ENCODE measurements at places on chromosomes 16 and 17.

DNA sequence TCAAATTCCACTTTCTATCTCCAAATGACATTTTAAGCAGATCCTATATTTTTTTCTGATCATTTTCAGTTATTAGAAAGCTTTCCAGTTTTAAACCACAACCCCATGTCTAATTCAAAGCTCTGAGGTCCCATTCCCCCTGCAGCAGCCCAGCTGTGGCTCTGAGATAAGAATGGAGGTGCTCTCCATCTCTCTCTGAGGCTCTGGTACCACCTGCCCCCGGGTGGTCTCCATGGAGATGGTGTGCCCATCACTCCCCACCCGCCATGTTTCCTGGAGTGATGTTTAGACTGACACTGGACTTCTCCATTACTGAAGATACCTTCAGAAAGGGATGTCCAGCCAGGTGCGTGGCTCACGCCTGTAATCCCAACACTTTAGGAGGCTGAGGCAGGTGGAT, 68.1 kb upstream of the SEC14L1 start:
- no peak for DNase-seq

GRCh38 chr17:78806451-78806850, 24.4 kb upstream of the CYTH1 start:
- DNase-seq = peak; percentile 64

- no peak for DNase-seq
Observed at GRCh38 chr17:9668517-9668916, 23.2 kb downstream of the USP43 start.

DNA sequence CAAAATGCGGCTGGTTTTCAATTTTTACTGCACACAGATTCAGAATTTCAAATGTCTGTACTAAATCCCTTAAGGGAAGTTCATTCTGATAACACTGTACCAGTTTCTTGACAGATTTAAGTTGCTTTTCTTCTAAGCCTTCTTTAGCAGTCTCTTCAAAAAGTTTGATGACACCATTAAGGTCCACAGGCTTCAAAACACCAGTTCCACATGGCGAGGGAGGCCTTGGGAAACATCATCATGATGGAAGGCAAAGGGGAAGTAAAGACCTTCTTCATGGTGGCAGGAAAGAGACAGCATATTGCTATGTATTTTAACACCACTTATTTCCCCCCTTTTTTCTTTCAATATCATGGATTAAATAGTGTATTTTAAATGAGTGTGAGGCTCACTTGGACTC, 24.5 kb downstream of the NLRC5 start:
- DNase-seq = no peak

DNA sequence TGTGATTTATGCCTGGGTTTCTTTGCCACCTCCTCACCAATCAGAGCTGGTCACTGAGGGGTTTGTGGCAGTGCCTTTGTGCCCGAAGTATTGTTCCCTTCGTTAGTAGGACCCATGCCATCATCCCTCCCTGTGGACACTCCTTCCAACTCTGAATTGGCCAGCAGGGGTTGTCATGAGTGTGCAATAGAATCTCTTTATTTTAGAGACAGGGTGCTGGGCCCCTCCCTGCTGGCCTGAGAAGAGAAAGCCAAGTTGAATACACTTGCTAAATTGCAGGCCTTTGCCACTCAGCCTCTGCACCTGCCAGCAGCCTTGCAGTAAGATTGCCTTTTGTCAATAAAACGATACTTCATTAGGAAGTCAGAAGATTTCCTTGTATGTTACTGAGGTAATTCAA, 40.7 kb upstream of the SLC12A3 start:
- no peak for DNase-seq

- no peak for DNase-seq
Observed at GRCh38 chr17:33933576-33933975, 321.5 kb upstream of the CCL2 start.

DNA sequence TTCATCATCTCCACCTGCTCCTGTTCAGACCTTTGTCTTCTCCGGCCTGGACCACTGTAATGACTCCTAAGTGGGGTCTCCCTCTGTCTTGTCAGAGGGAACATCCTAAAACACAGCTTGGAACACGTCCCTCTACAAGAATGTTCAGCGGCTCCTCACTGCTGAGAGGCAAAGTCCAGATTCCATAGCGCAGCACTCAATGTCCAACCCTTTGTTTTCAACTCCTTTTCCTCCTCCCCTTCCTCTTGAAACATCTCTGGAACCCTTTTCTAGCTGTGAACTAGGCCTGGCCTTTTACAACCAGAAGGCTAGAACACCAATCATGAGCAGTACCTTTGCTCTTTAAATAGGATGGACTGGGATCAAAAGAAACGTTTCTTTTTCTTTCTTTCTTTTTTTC, 914 bp downstream of the C17orf50 start:
- DNase-seq = no peak

DNA sequence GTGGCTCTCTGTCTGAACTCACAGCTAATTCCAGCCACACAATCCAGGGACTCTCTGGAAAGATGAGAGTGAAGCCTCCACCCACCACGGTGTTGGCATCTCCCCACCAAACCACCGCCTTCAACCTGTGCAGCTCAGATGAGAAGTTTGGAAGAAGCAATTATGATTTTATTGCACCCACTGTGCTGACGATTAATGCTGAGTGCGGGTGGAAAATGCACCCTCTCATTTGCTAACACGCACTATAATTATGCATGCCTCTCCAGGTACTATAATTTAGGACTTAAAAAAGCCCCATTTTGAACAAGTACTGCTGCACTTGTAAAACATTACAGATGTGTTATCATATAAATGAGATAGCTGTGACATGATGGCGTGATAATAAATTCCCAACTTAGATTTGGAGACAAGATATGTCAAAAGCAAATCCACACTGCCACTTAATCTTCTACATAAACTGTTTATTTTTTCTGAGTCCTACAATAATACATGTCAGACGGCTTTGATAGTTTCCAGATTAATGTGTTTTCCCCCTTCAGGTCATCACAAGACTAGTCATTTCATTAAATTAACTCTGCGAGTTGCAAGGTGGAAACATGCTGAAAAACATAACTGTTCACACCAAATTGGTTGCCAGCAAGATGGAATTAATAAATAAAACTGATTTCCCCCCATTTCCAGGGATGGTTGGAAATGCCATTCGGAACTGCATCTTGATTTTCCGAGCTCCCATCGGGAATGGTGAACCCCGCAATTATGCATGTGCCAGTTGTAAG, 466.5 kb upstream of the MAF start:
- DNase-seq = no peak

- no peak for DNase-seq
Observed at GRCh38 chr17:6506679-6507231, 49.6 kb downstream of the PITPNM3 start.

GRCh38 chr17:48726916-48727286, 1.6 kb downstream of the HOXB13 start:
- DNase-seq = no peak

DNA sequence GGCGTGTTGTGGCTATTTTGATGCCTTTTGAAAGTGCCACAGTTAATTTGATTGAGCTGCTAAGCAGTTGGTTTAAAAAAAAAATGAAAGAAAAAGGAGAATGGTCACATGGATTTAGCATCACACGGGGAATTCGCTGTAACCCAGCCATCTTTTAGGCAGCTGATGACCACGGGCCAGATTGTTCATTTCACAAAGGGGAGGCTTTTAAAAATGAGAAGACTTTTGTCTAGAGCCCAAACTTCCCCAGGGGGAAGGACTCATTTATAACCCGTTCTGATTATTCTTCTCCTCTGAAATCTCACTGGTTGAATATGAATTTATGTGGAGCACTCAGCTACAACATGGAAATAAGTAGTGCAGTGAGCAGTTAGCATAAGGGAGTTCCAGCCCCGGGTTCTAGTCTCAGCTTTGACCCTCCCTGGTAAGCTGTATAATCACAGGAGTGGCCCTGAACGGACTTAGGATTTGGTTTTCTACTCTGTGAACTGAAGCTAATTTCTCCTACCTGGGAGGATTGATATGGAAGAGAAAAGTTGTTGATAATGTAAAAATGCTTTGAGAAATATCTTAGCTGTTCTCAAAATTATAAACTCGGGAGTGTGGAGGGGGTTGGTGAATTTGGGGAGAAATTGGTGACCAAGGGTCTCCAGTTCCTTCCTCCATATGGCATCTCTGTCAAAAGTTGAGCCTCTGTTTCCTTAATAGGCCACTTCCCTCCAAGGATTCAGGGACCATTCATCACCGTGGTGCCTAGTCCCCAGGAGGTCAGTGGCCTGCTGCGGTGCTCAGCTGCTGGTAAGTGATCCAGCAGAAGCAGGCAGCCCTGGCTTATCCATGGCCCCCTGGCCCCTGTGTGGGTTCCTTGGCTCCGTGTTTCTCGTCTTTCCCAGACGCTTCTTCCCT, 76.4 kb upstream of the TBX2 start:
- no peak for DNase-seq

DNA sequence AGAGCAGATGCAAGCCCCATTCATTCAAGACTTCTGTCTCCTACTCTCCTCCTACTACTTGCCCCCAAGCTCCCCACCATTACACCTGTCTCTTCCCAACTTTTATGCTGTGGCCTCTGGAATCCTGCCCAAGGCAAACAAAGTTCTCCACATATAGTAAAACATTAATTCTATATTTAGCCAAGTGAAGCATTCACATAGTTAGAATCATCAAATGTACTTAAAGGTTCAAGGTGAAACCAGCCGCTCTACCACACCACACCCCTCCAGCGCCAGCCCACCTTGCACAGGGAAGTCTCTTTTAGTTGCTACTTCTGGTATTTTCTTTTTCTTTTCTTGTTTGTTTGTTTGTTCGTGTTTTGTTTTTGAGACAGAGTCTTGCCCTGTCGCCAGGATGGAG, 25.4 kb upstream of the GUCY2D start:
- DNase-seq = no peak

GRCh38 chr17:74272731-74273201, 1.3 kb upstream of the DNAI2 start:
- no peak for DNase-seq

- DNase-seq = no peak
Observed at GRCh38 chr17:74016461-74016860, 187.0 kb upstream of the RPL38 start.

DNA sequence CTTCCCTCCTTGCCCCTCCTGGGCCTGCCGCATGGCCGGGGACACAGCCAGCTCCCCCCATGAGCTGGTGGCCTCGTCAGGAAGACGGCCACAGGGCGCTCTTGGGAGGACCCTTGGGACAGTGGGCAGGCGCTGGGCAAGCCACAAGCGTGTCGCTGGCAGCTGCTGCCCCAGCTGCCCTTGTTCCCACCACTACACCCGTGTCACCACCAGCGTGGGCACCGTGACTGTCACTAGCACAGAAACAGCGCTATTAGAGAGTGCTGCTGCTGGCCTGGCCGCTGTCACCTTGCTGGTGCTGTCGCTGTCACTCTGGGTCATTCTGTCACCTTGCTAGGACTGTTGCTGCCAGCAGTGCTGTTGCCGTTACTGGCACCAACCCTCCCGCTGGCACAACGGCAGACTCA, 47.2 kb downstream of the ZFPM1 start:
- no peak for DNase-seq

DNA sequence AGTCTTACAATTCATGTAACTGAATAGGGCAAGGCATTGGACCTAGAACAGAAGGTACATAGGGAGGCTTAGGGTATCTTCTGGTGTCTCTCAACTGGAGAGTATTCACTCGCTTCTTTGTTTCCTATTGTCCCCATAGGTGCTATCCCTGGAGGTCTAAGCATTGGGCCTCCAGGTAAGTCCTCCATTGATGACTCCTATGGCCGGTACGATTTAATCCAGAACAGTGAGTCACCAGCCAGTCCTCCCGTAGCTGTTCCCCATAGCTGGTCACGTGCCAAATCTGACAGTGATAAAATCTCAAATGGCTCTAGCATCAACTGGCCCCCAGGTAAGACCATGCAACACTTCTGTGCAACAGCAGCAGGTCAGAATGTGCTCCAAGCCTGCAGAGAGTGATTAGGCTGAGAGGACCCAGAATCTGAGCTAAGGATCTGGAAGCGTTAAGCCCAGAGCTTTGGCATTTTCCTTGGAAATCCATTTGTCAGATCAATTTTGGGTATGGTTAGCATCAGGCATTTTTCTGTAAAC, 35.7 kb downstream of the TMC6 start:
- DNase-seq = no peak

DNA sequence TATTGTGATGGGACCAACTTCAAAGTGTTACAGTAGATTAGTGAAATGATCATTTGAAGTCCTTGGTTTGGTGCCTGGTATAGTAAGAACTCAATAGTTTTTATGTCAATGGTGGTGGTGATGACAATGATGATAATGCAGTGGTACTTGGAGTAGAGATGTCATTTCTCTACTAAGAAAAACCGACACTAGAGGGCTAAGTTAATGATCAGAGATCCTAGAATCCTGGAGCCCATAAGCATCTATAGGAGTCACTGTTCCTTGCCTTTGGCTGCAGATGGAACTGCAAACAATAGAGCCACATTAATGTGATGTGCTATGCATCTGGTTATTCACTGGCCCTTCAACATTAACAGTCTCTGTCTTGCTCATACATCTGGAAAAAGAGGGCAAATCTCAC, 103.8 kb downstream of the ANKFN1 start:
- DNase-seq = no peak

GRCh38 chr17:77772461-77772897, 186.0 kb upstream of the TNRC6C start:
- DNase-seq = peak; percentile 57

GRCh38 chr16:23279721-23280153, 22.4 kb upstream of the SCNN1B start:
- no peak for DNase-seq

- DNase-seq = no peak
Observed at GRCh38 chr16:60686824-60687223, 1349.4 kb downstream of the CDH8 start.

- DNase-seq = no peak
Observed at GRCh38 chr16:85185303-85186100, 73.2 kb upstream of the CIBAR2 start.

DNA sequence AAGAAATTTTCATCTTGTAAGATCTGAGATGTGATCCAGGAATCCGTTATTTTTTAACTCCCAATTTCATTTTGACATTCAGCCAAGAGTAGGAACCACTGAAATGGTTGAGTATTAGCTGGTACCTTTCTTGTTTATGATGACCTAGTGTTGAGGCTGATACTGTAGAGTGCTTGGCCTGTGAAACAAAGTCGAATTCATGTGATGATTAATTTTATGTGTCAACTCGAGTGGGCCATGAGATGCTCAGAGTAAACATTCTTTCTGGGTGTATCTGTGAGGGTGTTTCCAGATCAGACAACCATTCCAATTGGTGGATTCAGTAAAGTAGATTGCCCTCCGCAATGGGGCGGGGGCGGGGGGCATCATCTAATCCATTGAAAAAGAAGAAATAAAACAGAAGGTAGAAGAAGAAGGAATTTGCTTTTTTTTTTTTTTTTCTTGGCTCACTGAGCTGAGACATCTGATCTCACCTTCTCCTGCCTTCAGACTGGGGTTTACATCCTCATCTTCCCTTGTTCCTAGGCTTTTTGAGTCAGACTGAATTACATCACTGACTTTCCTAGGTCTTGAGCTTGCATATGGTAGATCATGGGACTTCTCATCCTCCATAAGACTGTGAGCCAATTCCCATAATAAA, 264.6 kb upstream of the KCNJ16 start:
- DNase-seq = no peak

DNA sequence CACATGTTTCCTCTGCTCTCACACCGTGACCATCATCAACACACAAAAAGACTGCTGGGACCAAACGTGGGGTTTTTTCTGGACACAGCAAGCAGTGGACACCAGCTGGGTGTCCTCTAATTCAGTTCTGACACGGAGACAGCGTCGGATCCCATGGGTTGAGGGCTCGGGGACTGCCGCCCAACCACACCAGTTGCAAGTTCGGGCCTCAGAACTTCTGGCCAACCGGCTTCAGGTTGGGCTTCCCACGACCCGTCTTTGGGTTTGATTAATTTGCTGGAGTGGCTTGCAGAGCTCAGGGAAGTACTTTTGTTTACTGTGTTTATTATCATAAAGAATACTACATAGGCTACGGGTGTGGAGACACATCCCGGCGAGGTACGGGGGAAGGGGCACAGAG, 97.8 kb downstream of the BANP start:
- DNase-seq = no peak

Data from T-helper 9 cell (primary cell).